Sigmoid colon (tissue), 7 donors: ENCODE measurements at places on chromosomes 3 and 15. TPM values are rescaled to one million over a fixed set of nuclear protein-coding genes. Genes with fewer than 3 reads are reported as not detected.
A peak's percentile ranks its signal among the peaks of the same experiment; 100 is the strongest.

DNA sequence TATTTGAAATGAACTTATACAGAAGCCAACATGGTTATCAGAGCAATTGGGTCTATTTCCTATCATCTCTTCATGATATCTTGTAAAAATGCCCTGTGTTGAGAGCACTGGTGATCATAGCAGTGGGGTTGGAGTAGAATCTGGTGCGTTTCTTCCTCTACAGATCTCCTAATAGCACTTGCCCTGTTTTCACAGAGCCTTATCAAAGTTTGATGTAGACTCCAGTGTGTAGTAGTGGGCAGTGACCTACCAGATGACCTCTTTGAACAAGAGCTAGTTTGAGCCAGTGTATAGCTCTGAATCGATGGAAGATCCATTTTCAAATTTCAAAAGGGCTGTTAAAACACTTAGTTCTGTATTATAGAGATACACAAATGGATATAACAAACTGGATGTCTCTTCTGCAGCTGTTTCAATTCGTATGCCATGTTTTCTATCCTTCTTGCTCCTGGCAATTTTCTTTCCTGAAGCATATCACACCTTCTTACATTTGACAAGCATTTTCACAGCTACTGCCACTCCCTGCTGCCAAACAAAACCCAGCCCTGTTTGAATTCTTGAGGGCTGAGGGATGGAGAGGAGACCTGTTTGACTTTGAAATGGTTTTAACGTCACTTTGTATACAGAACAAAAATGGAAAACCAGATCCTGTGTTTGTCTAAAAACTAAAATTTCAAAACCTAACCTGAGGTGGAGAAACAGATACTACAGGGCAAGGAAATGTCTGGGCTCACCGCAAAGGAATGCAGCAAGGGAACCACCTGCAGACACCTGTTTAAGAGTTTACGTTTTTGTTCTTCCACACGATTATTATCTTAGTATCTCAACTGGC lies 354.5 kb upstream of the TPRG1 start:
- no peak for DNase-seq

DNA sequence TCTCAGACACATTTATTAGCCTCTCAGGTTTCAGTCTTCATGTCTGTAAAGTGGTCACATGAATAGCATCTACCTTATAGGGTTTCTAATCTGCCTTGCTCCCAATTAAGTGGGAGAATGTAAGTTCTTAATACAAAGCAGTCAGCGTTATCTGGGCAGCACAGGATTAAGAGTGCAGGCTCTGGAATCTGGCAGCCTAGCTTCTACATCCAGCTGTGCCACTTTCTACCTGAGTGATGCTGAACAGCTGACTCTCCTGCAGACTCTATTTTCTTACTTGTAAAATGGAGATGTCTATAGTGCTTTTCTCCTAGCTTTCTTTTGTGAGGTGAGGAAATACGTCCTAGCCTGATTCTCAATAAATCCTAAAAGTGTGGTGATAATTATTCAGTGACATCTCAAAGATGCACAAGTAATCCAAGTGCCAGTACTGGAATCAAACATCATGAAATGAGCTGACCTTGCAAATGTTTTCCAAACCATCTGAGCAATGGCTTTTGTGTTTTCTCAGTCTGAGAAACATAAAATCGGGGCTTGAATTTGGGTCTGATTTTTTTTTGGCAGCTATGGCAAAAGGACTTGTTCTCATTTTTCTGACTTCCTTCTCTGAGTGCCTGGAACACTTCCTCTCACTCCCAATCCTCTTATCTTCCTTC lies 232.2 kb upstream of the FEZF2 start:
- no peak for DNase-seq

GRCh38 chr3:168467115-168467714 lies 371.5 kb upstream of the GOLIM4 start:
- DNase-seq = no peak

GRCh38 chr3:148344521-148344920 lies 353.2 kb upstream of the AGTR1 start:
- no peak for DNase-seq

GRCh38 chr3:197858598-197858997 lies 67.5 kb downstream of the LRCH3 start:
- no peak for DNase-seq

DNA sequence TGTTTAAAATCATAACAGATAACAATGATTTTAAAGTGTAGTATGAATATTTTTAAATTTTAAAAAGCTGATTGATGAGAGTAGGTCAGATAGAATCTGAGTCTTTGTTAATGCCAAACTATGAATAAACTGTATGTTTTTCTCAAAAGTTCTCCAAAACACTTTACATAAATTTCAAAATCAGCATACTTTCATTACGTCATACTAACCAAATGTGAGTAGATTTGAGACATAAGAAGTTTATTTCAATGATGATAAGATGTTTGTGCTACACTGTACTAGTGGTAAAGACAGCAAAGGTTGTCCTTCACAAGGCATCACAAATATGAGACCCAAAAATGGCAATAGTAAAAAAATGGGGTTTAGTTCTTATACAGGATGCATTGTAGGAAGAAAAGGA lies 1342.9 kb downstream of the SI start:
- no peak for DNase-seq

DNA sequence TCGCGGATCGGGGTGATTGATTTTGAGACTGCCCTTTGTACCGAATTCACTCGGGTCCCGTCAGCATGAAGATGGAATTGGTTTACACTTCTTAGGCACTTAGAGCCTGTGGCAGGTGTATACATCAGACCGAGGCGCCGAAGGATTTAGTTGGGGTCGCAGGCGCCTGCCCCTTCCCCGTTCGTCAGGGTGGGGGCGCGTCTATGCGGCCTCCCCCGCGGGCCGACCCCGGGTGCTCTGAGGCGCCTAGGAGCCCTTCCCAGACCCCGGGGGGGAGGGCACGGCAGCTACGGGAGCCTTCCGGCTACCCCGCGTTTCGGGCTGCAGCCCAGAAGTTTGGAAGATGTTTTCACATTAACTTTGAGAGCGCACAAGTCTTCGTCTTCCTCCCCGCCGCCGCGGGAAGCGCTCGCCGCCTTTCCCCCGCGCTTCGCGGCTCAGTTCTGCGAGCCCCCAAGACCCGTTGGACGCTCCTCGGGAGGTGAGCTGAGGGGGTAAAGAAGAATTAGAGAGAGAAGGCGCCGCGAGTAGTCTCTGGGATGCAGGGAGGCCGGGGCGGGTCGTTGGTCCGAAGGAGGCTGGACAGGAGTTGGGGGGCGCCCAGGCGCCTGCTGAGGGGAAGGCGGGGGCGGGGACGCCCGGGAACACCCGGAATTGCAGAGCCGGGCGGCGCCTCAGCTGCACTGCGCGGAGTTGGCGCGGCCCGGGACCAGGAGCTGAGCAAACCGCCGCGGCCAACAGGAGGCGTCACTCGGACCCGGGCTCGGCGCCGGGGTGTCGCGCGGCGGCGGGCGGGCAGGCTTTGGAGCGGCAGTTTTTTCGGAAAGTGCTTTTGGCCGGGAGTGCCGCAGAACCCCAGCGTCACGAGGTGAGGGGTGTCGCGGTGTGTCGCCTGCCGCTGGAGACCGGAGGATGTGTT lies 780 bp downstream of the TIPARP start:
- DNase-seq = peak; percentile 81

DNA sequence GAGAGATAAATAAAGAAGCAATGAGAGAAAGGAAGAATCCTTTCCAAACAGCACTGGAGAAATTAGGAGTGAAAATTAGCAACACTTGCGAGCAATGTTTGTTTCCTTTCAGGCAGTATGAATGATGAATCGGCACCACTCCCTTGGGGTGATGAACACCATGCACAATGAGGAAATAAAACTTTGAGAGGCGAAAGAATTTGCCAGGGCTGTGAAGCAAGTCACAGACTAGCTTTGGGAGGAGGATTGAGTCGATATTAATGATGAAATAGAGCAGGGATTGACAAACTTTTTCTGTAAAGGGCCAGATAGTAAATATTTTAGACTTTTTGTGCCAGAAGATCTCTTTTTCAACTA lies 237.7 kb downstream of the AGBL1 start:
- DNase-seq = peak; percentile 65

DNA sequence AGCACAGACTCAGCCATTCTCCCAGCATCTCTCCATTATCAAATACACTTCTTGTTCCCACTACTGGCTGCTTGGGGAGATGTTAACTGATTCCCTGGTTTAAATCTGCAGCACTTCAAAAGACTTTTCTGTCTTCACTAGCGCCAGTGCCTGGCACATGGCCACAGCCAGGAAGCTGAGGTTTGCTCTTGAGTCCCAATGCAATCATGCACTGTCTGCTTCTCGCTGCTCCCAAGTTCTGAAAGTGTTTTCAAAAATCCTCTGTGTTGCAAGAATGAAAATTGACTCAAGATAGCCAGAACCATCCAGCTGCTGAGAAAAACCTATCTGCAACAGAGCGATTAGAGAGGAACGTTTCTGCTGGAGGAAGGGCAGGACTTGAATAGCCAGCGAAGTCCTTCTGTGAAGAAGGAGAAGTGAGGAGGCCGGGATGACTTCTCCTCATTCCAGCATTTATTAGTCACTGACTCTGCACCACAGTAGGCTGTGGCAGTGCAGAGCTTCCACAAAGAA lies 358.4 kb upstream of the NR2F2 start:
- no peak for DNase-seq

DNA sequence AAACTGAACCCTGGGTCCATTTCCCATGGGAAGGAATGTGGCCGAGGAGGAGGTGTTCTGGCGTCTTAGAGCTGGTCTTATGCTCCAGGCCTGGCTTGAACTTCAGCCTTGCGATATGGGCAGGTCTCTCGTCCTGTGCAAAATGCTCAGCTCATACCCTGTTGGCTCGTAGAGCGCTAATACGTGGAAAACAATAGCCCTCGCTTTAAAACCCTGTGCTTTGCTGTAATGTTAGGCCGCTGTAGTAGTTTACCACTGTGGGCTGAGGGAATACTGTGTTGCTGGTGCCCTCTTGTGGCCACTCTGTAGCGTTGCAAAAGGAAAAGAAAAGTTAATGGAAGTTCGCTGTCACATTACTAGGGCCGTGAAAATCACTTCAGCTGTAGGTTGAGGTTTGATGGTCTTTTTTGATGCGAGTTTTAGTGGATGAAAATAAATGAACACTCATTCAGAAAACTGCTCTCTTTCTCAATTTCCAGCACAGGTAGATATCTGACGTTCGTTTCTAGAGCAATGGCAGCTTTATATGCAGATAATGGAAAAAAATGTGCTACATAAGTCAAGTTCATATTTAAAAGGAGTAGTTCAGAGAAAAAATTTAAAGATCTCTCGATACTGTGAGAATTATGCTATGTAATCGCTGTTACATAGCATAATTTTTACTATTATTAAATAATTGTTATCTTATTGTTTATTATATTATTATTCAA lies 92.9 kb downstream of the MCTP2 start:
- peak; percentile 70 for DNase-seq

DNA sequence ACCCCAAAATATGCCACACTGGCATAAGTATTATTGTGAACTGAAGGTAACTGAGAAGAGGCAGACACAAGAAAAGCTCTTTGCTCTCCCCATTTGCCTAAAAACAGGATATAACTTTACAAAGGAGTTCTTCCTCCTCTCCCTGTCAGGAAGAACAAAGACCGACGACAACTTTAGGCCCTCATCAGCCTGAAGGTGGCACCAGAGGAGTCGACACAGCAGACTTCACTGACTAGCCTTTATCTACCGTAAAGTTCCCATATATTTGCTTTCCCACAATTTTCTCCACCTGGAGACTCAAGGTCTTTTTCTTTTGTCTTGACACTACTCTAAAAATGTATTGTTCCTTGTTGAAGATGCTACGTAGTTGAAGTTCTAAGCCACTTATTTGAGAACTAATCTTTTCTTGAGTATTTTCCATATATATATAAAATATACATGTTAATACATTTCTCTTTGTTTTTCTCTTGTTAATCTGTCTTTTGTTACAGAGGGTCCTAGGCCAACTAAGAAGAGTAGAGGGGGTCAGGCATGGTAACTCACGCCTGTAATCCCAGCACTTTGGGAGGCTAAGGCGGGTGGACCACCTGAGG lies 16.2 kb upstream of the XIRP1 start:
- DNase-seq = no peak

DNA sequence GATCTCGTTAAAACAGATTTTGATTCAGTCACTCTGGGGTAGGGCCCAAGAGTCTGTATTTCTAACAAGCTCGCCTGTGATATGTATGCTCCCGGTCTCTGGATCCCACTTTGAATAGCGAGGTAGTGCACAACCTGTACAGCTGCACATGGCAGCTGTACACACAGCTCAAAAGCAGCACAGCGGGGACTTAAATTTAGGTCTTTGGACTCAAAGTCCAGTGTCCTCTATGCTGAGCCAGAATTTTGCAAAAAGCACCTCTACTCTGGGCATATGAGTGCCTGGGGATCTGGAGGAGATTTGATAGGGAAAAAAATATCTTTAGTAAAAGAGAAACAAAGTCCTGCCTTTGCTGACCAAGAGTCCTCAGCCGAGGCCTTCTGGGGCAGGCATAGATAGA lies 83.1 kb downstream of the HMG20A start:
- peak; percentile 6 for DNase-seq

GRCh38 chr3:195893916-195894465 lies 14.4 kb downstream of the TNK2 start:
- no peak for DNase-seq

The RBM6 gene
- 21.6 TPM for polyA plus RNA-seq

The UBAP1L gene
- polyA plus RNA-seq = not detected

The SERINC4 gene
- not detected for polyA plus RNA-seq

The KATNBL1 gene
- 15.7 TPM for polyA plus RNA-seq

The CPEB1 gene
- not detected for polyA plus RNA-seq

The SERPINI2 gene
- 0.60 TPM for polyA plus RNA-seq

The ACSBG1 gene
- 0.60 TPM for polyA plus RNA-seq

The WDR93 gene
- polyA plus RNA-seq = 0.04 TPM

The TWF2 gene
- 62.5 TPM for polyA plus RNA-seq

The RGMA gene
- 18.5 TPM for polyA plus RNA-seq

The TRH gene
- polyA plus RNA-seq = 0.03 TPM
